Cerebellar nuclear complex (tissue), 1 donor: ENCODE measurements at places on chromosomes 16 and 17.

- DNase-seq = no peak
Measured at GRCh38 chr17:72611172-72611571, 481.3 kb downstream of the SLC39A11 start.

- DNase-seq = no peak
Measured at GRCh38 chr17:45288825-45289224, 26.9 kb upstream of the SPATA32 start.

- DNase-seq = no peak
Measured at GRCh38 chr17:76444518-76445311, 8.2 kb downstream of the UBE2O start.

- DNase-seq = no peak
Measured at GRCh38 chr17:17141860-17142552, 64.1 kb downstream of the PLD6 start.

DNA sequence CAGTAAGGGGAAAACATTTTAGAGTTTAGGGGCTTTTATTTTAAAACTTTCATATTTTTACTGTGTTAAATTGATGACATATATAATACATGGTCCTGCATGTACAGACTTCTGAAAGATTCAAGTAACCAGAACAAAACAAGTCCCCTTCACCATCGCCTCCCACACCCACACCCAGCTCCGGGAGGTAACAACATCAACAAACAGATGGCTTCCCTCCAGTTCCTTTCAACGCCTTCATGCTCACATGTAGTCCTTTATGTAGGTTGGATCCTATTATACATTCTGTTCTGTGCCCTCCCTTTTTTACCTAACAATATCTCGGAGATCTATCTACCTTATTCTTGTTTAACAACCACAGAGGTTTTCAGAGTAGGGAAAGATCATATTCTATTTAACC is 30.5 kb downstream of the GINS3 start:
- DNase-seq = no peak

DNA sequence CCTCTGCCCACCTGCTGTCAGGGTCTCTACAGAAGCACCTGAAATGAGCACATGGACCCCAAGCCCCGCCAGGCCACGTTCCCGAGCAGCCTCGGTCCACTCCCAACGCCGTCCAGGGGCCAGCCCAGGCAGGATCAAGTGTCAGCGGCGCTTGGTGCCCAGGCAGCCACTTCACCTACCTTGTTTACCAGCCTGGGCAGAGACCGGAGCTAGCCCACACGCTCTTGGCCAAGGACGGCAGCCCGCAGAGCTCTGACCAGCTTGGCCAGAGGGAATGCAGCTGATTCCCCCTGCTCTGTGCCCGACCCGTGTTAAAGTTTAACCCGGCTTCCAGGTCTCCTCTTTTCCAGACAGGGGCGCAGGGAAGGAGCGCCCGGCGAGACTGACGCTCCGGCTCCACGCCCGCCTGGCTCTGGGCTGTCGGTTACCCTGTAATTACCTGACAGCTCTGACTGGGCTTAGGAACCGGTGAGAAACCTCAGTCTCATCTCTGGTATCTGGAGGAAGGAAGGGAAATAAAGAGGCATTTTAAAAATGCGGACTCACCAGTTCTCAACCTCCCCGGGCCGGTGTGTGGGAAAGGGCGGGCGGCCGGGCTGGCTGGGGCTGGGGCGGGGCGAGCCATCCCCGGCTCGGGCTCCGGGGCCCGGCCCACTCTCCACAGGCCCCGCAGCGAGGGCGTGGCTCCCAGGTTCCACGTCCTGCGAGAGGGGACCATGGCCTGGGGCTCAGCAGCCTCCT is 4.6 kb downstream of the KIFC3 start:
- DNase-seq = no peak

GRCh38 chr16:11183035-11183812 is 72.8 kb downstream of the SOCS1 start:
- no peak for DNase-seq

GRCh38 chr16:24737391-24737871 is 8.0 kb downstream of the TNRC6A start:
- DNase-seq = no peak

- DNase-seq = no peak
Measured at GRCh38 chr16:82368041-82368440, 198.0 kb upstream of the MPHOSPH6 start.

DNA sequence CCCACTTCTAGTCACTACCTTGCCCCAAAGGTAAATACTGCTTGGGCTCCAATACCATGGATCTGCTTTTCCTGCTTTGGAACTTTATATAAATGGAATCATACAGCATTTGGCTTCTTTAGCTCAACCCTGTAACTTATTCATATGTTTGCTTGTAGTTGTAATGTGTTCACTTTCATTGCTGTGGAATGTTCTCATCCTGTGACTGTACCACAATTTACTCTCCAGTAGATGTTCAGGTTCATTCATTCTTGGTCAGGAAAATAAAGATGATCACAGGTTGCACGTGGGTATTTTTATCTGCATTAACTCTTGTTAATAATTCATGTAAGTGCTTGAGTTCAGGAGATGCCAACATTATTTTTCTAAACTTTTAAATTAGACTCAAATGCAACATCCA is 6.7 kb upstream of the BEAN1 start:
- DNase-seq = no peak

- DNase-seq = no peak
Measured at GRCh38 chr17:17018612-17019429, 23.4 kb upstream of the MPRIP start.

DNA sequence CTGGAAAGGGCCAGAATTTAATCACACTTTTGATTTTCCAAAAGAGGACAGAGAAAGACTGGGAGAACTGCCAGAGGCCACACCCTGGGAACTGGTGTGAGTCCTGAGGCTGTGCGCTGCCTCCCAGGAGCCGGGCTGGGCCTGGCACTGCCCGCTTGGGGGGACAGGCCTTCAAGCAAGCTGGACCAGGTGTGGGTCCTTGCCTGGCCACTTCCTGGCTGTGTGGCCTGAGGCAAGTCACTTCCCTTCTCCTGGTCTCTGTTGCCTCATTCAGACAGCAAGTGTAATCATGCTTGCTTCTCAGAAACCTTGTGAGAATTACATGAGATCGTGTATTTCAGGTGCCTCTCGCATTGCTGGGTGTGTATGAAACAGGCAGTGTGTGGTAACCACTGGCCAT is 143.0 kb downstream of the SNX29 start:
- DNase-seq = no peak

GRCh38 chr17:81921996-81922565 is 4.1 kb upstream of the SIRT7 start:
- DNase-seq = no peak

GRCh38 chr17:30224419-30224960 is 11.0 kb downstream of the SLC6A4 start:
- no peak for DNase-seq

GRCh38 chr16:66300037-66300436 is 66.5 kb upstream of the CDH5 start:
- no peak for DNase-seq
